Psoas muscle (tissue), 8 donors: ENCODE measurements at places on chromosomes 7 and 10. TPM values are rescaled to one million over a fixed set of nuclear protein-coding genes. Genes with fewer than 3 reads are reported as not detected.

INSYN2A gene
- polyA plus RNA-seq, result not detected

FBXW4 gene
- 48.3 TPM for polyA plus RNA-seq

THAP5 gene
- 11.5 TPM for polyA plus RNA-seq

VOPP1 gene
- polyA plus RNA-seq, result 16.3 TPM

COL1A2 gene
- polyA plus RNA-seq, result 21.0 TPM

STOX1 gene
- polyA plus RNA-seq, result 1.1 TPM

WIPF3 gene
- 8.9 TPM for polyA plus RNA-seq

DNAJC30 gene
- polyA plus RNA-seq, result 4.3 TPM
